ENCODE measurements at places on chromosomes 11 and 22. TPM values are rescaled to one million over a fixed set of nuclear protein-coding genes. Genes with fewer than 3 reads are reported as not detected.

GRCh38 chr11:93291898-93292297 is 38.6 kb upstream of the DEUP1 start:
- H3K4me3 ChIP-seq = no peak overlapping the region
- no peaks in the 10 kb centered on the region for H3K4me1 ChIP-seq
- H3K27me3 ChIP-seq = no peaks in the 10 kb centered on the region
- DNase-seq = no peak
- H3K27ac ChIP-seq = no peak overlapping the region

DNA sequence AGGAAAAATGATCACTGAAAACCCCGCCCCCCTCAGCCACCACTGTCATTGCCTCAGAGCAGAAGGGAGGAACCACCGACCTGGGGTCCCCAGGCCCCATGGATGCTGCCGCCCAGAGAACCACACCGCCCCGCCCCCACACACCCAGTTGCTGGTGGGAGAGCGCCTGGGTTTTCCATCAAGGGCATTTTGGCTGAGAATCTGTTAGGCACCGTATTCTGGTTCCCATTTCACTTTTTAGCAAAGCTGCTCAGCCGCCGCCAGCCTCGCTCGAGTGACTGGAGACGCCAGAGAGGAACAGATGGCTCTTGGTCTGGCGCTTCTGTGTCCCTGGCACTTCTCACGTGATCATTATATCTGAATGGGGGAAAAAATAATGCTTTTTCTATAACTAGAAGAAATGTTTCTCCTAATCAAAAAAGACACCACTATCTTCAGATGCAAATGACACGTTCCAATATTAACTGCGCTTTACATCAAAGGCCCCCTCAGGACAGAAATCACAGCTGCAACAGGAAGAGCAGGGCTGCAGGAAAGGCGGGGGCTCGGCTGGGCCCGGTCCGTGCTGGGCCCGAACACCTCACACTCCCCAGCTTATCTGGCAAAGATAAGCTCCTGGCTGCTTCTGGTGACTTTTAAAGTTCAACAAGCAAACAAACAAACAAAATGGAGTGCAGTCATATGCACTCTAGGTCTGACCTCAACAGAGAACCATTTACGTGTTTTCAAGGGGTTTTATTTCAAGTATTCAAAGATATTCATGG is 149.8 kb downstream of the MPPED1 start:
- no peak for DNase-seq
- no peaks in the 10 kb centered on the region for H3K36me3 ChIP-seq
- no peaks in the 10 kb centered on the region for H3K4me1 ChIP-seq
- no peaks in the 10 kb centered on the region for H3K27me3 ChIP-seq
- no peak overlapping the region for H3K27ac ChIP-seq

GLYAT gene
- not detected for total RNA-seq

DERL3 gene
- total RNA-seq = 2.3 TPM

Measured in GM23248 (cell line).